Midbrain (tissue), 1 donor: ENCODE measurements at places on chromosomes 1 and 21.

GRCh38 chr1:116814926-116815723, 60.9 kb downstream of the CD2 start:
- DNase-seq: no peak

DNA sequence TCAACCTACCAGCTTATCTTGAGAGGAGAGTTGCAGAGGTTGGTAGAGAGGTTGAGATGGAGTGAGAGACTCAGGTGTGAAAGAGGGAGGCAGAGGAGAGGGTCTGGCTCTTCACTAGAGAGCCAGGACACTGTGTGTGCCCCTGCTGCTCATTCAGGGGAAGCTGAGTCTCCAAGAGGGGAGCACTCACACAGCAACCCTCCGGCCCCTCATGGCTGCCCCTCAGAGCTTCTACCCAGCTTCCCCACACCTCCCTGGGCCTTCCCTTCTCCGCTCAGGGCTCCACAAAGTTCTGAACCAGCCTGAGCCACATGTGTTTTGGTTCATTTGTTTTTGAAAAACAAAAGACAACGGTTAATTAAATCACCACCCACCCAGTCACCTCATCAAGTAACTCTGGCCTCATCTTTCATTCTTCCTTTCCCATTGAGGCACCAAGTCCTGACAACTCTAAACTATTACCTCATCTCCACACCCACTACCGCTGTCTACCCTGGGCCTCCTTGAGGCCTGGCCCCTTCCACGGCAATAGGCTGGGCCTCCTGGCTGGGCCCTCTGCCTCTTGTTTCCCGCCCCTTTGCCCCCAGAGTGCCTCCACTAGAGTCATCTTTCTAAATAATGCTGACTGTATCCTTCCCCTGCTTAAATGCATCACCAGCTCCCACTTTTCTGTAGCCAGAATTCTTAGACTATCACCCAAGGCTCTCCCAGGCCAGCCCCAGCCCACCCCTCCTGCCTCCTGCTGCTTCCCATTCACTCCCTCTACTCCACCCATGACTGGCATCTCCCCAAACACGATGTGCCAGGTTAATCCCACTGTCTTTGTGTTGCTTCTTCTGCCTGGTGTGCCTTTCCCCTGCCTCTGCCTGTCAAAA, 33.0 kb downstream of the TNNT2 start:
- DNase-seq: no peak

DNA sequence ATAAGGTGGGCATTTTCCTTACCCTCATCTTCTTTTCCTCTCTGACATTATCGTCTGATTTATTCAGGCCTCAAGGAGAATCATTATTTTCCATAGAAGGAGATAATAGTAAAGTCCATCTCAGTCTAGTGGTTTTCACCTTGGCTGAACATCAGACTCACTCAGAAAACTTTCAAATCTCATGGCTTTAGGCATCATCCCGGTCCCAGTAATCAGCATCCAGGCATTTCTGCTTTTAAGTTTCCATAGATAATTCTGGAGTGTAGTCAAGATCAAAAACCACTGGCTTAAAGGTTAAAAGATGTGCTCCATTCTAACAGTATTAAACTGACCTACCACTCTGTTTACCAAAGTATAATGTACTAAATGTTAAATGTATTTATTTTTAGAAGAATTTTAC, 49.4 kb downstream of the RNF2 start:
- no peak for DNase-seq

DNA sequence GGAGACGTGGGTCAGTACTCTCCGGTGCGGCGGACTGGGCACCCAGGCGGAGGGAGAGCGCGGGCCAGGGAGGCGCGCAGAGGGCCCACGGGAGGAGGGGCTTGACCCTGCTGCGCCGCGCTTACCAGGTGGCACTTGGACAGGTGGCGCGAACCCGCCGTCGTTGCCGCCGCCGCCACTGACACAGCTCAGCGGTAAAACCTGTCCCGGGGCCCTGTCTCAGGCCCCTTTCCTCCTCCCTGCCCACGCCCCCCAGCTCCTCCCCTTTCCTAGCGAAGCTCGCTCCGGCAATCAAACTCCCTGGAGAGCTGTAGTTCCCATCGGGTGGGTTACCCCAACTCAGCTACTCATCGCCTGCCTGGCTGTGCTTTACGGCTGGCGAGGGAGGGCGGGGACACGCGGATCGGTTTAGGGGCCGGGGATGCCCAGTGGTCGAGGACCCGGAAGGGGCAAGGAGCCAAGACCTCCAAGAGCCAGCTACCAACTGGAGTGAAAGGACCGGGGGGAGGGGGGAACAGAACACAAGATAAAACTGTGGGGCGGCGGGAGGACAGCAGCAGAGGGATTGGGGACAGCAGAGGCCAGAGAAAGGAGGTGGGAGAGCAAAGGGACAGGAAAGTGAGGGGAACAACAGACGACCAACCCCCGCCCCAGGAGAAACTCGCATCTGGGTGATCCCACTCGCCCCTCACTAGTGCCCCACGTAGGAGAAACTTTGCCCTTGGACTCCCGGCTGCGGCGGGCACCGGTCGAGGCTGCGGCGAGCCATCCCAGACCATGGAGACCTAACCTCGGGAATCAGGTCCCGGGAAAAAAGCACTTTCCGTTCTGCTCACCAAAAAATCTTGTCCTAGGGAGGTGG, 2.9 kb downstream of the GFI1 start:
- no peak for DNase-seq

DNA sequence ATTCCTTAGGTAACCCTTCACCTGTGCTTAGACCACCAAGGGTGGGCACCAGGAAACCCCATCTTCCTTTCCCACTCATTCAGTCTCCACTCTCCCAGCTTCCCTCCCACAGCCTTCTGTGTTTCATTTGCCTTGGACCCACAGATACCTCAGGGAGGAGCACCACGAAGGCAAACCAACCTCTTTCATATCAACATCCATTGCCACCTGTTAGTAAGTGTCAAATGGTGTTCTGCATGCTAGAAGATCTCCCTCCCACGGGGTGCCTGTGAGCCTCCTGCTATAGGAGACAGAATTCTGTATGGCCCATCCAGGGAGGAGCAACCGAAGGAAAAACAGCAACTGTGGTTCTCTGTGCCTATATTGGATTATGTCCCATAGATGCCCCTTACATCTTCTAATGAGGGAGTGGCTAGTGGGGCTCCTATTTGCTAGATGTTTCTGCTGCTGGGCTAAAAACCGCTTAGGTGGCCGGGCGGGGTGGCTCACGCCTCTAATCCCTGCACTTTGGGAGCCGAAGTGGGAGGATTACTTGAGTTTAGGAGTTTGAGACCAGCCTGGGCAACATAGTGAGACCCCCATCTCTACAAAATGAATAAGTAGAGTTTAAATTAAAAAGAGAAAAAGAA, 25.6 kb upstream of the SCCPDH start:
- DNase-seq: no peak

- DNase-seq: no peak
Observed at GRCh38 chr1:231027971-231028370, 12.1 kb downstream of the FAM89A start.

DNA sequence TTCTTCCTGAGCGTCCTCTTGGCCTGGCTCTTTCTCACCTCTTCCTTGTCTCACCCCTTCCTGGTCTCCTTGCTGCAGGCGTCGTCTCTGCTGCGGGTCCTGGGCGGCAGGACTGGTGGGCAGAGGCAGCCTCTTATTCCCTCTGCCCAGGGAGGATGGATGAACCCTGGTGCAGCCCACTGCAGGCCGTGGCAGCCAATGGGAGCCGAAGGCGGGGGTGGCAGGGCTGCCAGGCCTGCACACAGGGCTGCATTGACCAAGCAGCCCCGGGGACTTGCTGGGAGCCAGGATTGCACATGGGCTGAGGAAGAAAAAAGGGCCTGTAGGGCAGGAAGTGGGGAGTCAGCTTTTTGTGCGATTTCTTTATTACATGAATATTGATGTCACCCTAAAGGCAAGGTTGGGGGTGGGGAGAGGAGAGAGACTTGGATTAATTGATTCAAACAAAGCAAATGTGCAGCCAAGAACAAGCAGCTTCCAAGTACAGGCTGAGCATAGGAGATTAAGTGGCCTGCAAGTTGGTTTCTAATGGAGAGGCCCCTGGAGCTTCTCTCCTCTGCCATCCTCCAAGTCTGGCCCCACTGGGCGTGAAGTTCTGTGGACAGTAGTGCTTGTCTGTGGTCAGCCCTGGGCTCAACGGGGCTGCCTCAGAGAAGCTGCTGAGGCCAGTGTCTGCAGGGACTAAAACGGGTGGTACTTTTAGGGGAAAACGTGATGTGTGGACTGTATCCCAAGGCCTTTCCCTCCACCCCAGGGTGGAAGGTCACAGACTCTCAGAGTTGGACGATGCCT, at the start of gene S100B:
Gene S100B, minus strand, starts transcription at position 108 of the 792 bp plus-strand sequence. CDS start 2,667 bp downstream, outside the sequence.
- DNase-seq: peak; percentile 95

DNA sequence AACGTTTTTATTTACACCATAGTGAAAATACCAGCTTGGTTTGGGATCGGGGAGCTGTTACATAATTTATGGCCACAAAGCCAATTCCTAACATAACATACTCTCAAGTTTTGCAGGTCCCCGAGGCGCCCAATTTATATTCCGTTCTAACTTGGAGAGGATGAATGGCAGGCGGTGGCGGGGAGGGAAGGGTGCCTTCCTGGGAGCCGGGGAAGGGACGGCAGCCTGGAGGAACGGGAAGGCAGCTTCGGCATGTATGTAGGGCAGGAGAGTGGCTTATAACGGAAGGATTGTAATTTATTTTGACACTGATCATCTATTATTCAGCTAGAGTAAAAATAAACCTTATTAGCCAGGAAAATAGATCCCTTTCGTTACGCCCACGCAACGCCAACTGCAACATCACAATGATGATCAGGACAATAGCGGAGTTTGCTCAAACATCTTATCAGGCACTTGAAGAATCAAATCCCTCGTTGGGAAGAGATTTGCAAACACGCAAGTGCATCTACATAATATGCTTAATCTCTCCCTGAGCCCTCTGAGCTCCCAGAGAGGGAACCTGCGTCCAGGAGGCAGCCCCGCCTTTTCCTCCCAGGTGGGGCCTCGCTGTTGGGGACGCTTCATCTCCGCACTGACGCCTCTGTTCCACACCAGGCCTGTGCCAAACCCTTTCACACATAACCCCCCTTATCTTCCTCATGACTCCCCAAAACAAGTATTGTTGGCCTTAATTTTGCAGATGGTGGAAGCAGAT, 93.7 kb upstream of the C1orf174 start:
- no peak for DNase-seq

DNA sequence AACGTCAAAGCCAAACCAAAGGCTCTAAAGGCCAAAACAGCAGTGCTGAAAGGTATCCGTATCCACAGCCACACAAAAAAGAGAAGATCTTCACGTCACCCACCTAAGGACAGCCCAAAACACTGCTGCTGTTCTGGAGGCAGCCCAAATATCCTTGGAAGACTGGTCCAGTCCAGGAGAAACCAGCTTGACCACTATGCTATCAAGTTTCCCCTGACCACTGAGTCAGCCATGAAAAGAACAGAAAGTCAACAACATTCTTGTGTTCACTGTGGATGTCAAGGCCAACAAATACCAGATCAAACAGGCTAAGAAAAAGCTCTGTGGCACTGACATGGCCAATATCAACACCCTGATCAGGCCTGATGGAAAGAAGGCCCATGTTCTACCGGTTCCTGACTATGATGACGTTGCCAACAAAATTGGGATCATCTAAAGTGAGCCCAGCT, 32.1 kb downstream of the ARID4B start:
- no peak for DNase-seq

GRCh38 chr1:42128964-42129363, 24.2 kb upstream of the GUCA2B start:
- no peak for DNase-seq

DNA sequence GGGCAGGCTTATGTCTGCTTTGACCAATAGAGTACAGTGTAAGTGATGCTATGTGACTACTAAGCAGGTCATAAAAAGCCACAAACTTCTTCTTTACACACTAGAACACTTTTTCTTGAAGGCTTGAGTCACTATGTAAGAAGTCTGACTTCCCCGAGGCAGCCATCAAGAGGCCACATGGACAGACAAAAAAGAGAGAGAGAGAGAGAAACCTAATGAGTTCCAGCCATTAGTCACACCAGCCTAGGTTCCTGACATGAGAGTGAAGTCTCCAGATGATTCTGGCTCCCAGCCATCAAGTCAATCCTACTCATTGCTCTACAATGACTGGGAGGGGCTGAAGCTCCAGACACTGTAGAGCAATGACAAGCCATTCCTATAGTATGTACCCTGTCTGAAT, 101.4 kb downstream of the LHX9 start:
- no peak for DNase-seq

DNA sequence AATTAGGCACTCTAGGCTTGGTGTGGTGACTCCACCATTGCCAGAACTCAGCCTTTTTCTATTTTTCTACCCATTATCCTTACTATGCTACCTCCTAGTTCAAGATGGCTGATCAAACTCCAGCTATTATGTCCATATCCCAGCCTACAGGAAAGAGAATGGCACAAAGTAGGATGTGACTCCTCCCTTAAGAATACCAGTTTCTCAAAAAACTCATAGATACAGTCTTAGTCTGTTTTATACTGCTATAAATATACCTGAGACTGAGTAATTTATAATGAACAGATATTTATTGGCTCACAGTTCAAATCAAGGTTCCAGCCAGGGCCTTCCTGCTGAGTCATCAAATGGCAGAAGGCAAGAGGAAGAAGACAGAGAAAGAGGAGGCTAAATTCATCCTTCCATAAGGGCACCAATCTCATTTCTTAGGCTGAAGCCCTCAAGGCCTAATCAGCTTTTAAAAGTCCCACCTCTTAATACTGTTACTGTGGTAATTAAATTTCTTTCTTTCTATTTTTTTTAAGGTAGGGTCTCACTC, 542.8 kb upstream of the BEND5 start:
- DNase-seq: no peak

- DNase-seq: no peak
Observed at GRCh38 chr1:58047265-58047858, 499.2 kb downstream of the OMA1 start.

DNA sequence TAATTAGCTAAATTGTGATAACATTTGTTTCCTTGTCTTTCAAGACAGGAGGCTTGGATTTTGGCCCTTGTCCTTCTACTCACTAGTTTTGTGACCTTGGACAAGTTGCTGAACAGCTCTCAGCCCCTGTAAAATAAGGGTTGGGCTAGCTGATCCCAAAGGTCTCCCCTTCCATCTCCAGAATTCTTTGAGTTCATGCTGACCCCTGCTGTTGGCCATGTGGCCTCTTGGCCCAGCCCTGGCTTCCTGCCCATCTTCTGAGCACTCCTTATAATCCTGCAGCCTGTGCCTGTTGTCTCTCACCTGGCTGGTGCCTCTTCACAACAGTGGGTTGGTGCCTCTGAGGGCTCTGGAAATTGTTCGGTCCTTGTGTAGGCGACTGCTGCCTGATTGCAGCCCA, 10.1 kb downstream of the PTGFRN start:
- no peak for DNase-seq

GRCh38 chr1:209417761-209418160, 165.8 kb upstream of the CAMK1G start:
- DNase-seq: no peak

GRCh38 chr1:49050041-49050440, 273.4 kb upstream of the BEND5 start:
- DNase-seq: no peak

DNA sequence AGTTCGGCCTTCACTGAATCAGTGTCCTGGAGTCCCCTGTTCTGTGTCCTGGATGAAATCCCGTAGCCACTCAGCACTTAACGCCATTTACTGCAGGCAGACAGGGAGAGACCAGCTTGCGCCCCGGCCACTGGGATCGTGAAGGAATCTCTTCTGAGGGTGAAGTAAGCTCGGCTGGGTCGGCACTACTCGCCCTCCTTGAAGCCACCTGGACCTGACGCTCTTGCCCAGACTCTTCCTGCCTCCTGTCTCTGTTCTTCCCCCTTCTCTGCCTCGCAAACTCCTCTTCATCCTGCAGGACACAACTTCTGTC, 99.9 kb upstream of the ZBTB40 start:
- no peak for DNase-seq

GRCh38 chr1:19205845-19206244, 4.2 kb downstream of the UBR4 start:
- DNase-seq: no peak
